Activated naive CD4-positive, alpha-beta T cell treated with anti-CD3 and anti-CD28 coated beads, Interleukin-2, amount 50 U/mL, for 16 hours (primary cell): ENCODE measurements at places on chromosomes 7 and 10.

- DNase-seq = no peak
Measured at GRCh38 chr7:99123571-99124033, 20.3 kb downstream of the SMURF1 start.

DNA sequence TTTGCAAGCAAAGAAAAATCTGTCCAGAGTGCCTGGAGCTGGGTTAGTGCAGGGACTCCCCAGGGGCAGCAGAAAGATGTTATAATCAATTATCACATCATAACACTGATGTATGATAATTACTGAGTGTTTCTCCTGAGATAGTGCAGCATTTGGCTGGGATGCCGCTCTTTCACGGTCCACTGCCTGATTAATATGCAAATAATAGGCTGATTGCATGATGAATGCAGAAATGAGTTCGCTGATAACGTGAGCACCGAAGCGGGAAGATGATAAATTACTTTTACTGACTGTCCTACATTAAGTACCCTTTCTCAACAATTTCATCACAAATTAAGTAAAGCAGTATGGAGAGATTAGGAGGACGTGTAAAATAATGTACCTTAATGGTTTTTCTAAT is 71.4 kb upstream of the SH2B2 start:
- no peak for DNase-seq

DNA sequence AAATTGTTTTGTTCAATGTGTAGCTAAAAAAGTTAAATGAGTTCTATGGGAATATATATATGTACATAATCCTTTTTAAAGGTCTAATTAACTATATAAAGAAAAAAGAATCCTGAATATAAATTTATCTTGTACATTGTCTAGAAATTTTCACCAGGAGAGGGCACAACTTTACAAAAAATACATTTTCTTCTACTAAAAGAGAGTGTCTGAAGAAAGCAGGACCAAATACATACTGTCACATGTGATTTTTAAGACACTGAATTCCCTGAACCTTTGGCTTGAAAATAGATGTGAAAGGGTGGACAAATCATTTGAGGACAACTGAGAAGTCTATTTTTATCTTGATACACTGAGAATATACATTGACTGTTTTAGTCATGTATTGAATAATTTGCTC is 204.3 kb downstream of the DGKB start:
- DNase-seq = no peak

DNA sequence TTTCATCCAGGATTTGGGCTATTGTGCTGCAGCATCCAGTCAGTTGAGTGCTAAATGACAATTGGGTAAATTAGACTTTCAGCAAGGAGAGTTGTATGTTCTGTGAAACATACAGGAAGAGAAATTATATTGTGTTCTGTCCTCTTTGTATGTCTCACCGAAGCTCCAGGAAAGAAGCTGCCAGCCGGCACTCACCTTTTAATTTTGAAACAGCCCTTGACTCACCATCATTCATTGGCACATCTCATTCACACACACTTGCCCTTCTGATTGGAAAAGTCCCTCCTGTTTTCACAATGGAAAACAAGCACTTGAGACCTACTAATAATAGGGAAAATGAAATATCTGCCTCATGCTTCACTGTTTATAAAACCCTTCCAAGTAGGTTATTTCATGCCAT is 495.6 kb downstream of the RPS24 start:
- no peak for DNase-seq

- no peak for DNase-seq
Measured at GRCh38 chr10:1679821-1680650, 57.3 kb downstream of the ADARB2 start.

DNA sequence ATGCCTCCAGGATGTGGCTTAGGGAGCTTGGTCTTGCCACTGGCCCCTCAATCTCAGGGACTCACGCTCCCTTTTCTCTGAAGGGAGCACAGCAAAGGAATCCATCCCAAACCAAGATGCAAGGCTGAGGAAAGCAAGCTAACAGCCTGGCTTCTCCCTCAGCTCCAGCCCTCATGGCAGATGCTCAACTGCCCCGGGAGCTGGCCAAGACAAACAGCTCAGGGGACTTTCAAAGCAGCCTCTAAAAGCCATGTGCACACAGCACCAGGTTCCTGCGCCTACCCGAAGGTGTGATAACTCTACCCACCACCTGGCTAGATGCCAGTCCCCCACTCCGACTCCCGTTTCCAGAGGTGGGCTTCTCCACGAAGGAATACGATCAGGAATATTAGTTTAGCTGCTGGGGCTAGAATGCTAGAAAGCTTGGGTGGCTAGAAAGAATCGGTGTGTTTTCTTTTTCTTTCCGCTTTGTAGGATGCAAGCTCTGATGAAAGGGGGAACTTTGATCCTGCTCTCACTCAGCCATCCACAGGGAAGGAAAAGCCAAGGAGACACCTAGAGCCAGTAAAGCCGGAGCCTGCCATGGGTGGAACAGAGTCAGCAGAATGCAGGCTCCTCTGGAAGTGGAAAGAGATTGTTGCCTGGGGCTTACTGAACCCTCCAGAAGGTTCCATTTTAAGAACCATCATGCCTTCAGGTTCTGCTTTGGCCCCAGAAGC is 89.0 kb upstream of the FGFR2 start:
- DNase-seq = no peak

DNA sequence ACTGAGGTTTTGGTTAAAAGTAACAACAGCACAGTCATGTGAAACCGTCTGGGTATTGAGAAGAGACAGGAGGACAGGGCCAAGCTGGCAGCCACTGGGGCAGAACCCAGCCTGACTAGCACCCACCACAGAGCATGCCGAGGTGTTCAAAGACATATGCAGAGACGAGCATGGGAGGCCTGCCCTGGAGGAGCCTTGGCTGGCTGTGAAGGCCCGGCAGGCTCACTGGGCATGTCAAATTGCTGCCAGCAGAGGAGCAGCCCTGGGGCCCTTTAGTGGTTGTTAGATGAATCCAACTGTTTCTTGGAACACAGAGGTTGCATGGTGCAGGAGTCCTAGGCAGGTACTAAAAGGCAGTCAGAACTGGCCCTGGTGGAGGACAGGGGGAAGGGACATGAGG is 5.0 kb upstream of the GDF2 start:
- DNase-seq = no peak

- no peak for DNase-seq
Measured at GRCh38 chr7:16484453-16485158, 19.1 kb upstream of the SOSTDC1 start.

- peak; percentile 47 for DNase-seq
Measured at GRCh38 chr7:123749537-123749857, 694 bp upstream of the WASL start.
